GM23248 (cell line): ENCODE measurements at places on chromosomes 2 and 18. TPM values are rescaled to one million over a fixed set of nuclear protein-coding genes. Genes with fewer than 3 reads are reported as not detected.

DNA sequence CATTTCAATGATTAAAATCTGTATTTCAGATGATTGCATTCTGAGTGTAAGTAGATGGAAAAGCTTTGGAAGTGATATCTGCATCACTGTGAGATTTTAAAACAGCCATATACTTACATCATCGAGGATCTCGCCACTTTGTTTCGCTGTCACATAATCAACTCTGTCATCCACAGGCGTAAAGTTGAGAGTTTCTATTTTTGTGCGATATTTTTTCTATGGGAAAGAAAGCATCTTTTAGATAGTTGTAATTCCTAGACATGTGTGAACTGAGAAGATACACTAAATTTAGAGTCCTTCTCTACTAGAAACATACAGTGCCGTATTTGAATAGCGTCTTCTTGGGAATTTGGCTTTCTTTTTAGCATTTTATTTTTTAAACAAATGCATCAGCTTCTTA lies 158.8 kb downstream of the RIF1 start:
- H3K27me3 ChIP-seq: no peaks in the 10 kb centered on the region
- no peak overlapping the region for H3K4me3 ChIP-seq
- H3K27ac ChIP-seq: no peak overlapping the region
- H3K4me1 ChIP-seq: no peaks in the 10 kb centered on the region

The KCNK3 gene
- not detected in 2 replicates for total RNA-seq

The AQP4 gene
- not detected in 2 replicates for total RNA-seq

- no peak overlapping the region for H3K4me3 ChIP-seq
- H3K4me1 ChIP-seq: peaks cover 12% of the 10 kb centered on the region
- no peaks in the 10 kb centered on the region for H3K27me3 ChIP-seq
Observed at GRCh38 chr2:240390091-240391073, 45.1 kb upstream of the GPC1 start.

GRCh38 chr18:48729404-48729803 lies 190.6 kb downstream of the CTIF start:
- H3K27ac ChIP-seq: peak overlapping the region; percentile 95
- no peak for DNase-seq
- H3K36me3 ChIP-seq: 0 out of 2 replicates have a peak, but pooled peaks cover 4% of the 10 kb centered on the region
- no peaks in the 10 kb centered on the region for H3K27me3 ChIP-seq
- H3K4me1 ChIP-seq: peaks cover 40% of the 10 kb centered on the region

DNA sequence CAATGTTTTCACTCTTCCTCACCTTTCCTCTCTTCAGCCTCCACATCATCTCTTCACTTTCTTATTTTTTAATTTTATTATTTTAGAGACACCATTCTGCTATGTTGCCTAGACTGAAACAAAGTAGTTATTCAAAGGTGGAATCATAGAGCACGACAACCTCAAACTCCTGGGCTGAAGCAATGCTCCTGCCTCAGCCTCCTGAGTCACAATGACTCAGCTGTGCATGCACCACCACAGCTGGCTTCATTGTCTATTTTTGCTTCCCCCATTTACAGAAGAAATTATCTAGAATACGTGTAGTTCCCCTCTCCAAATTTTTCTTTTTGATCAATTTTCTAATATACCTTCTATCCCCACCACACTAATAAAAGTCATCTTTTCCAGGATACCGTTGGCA lies 911.5 kb upstream of the SOX11 start:
- H3K27ac ChIP-seq: no peak overlapping the region
- H3K4me1 ChIP-seq: no peaks in the 10 kb centered on the region
- DNase-seq: no peak
- no peaks in the 10 kb centered on the region for H3K36me3 ChIP-seq
- no peak overlapping the region for H3K4me3 ChIP-seq
- H3K27me3 ChIP-seq: no peaks in the 10 kb centered on the region

- no peaks in the 10 kb centered on the region for H3K4me1 ChIP-seq
- H3K36me3 ChIP-seq: no peaks in the 10 kb centered on the region
- peak; percentile 59 for DNase-seq
- peak overlapping the region; percentile 49 for H3K4me3 ChIP-seq
- H3K27me3 ChIP-seq: no peaks in the 10 kb centered on the region; the same call in 1 of the 2 replicates
Observed at GRCh38 chr2:177906041-177906718, 166.4 kb downstream of the PDE11A start.

GRCh38 chr2:78535395-78535794 lies 490.1 kb upstream of the REG3G start:
- no peaks in the 10 kb centered on the region for H3K36me3 ChIP-seq
- H3K4me3 ChIP-seq: no peak overlapping the region
- no peak overlapping the region for H3K27ac ChIP-seq

The HOXD1 gene
- total RNA-seq: 0.13 and 0.43 TPM in 2 replicates

- H3K36me3 ChIP-seq: no peaks in the 10 kb centered on the region
- H3K4me1 ChIP-seq: peaks cover 17% of the 10 kb centered on the region
- no peaks in the 10 kb centered on the region for H3K27me3 ChIP-seq
- H3K27ac ChIP-seq: no peak overlapping the region
- no peak for DNase-seq
Observed at GRCh38 chr2:12325806-12326205, 390.9 kb upstream of the TRIB2 start.

The ALK gene
- total RNA-seq: under 0.01 TPM in 1 of 2 replicates, not detected in the other

The ROCK1 gene
- total RNA-seq: 33.6 and 34.4 TPM in 2 replicates

- no peaks in the 10 kb centered on the region for H3K36me3 ChIP-seq
- peaks cover 15% of the 10 kb centered on the region for H3K4me1 ChIP-seq
- H3K4me3 ChIP-seq: no peak overlapping the region
- no peak overlapping the region for H3K27ac ChIP-seq
- DNase-seq: no peak
Observed at GRCh38 chr2:43430489-43430888, 165.3 kb downstream of the THADA start.

The BMP10 gene
- not detected in 2 replicates for total RNA-seq

- no peak overlapping the region for H3K27ac ChIP-seq
- no peak overlapping the region for H3K4me3 ChIP-seq
- H3K27me3 ChIP-seq: peaks cover 44% of the 10 kb centered on the region
- no peaks in the 10 kb centered on the region for H3K36me3 ChIP-seq
- peak; percentile 17 for DNase-seq
Observed at GRCh38 chr2:236795169-236795860, 225.7 kb downstream of the ACKR3 start.

The PASK gene
- 0.38 and 2.1 TPM in 2 replicates for total RNA-seq

DNA sequence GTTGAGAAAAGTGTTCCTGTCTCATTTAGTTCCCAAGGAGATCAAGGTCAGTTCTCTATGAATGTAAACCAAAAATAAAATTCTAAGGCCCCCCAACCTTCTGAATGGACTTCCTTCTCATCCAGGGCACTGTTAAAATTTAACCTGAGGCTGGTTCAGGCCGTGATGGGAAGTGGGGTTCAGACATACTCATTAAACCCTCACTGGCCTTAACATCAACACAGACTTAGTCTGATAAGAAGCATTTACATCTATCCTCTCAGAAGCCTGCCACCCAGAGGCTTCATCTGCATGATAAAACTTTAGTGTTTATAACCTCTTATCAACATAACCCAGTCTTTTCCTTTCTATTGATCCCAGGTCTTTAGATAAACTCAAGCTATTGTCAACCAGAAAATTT lies 22.4 kb downstream of the ITSN2 start:
- no peak overlapping the region for H3K27ac ChIP-seq
- H3K36me3 ChIP-seq: no peaks in the 10 kb centered on the region
- no peak overlapping the region for H3K4me3 ChIP-seq
- no peaks in the 10 kb centered on the region for H3K27me3 ChIP-seq

The GCG gene
- not detected in 2 replicates for total RNA-seq

DNA sequence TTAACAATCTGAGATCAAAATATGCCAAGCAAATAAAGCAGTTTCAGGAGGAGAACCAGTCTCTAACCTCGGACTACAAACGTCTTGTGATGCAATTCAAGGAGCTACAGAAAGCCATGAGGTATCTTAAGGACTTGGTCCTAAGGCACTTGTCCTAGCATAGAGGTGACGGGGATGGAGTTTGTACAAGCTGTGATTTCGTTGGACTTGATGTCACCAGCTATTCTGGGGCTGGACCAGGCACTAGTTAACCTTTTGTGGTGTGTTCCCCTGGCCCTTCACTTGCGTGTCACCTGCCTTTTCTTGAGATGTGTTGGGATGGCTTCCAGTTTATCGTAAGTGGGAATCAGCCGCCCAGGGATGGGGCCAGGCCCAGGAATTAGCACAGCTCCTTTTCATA lies 33.7 kb downstream of the OTOF start:
- H3K4me1 ChIP-seq: peaks cover 4% of the 10 kb centered on the region
- no peak for DNase-seq
- no peaks in the 10 kb centered on the region for H3K27me3 ChIP-seq
- no peak overlapping the region for H3K27ac ChIP-seq
- H3K36me3 ChIP-seq: no peaks in the 10 kb centered on the region
